ENCODE measurements at places on chromosomes 7 and 10.
A peak's percentile ranks its signal among the peaks of the same experiment; 100 is the strongest.

GRCh38 chr10:77001206-77001605 lies 636.4 kb downstream of the KCNMA1 start:
- no peak for DNase-seq

DNA sequence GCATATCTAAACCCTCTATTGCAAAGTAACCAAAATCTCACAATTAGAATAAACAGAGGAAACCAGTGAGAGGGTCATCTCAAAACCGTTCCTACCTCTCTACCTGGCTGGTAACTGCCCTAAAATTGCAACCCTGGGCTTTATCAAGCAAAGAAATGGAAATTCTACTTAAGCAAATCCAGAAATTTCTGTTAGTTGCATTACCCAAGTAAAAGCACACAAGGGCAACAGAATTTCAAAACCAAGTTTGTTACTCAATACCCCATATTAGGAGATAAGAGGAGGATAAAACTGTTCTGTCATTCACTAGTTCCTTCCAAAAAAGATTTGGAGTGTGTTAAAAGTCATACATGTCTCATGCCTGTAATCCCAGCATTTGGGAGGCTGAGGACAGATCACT lies 195.3 kb downstream of the FAM107B start:
- DNase-seq, result no peak

- DNase-seq, result peak; percentile 18
These were observed 739.6 kb upstream of the GALNT17 start for GRCh38 chr7:70392256-70392876.

DNA sequence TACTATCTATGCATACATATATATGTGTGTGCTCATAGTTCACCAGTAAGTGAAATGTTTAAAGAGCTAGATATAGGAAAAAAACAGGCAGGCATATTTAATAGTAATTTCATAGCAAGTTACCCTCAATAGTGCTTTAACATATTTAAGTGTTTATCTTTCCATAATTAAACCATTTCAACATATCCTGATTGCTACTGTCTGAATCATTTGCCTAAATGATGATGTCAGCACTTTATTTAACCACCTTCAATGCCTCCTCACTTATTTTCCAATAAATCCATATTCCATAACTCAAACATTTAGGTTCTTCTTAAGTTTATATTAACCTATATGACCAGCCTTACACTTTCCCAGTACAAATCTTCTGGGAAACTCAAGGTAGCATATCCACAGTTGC lies 601.1 kb downstream of the ARL4A start:
- DNase-seq, result no peak

DNA sequence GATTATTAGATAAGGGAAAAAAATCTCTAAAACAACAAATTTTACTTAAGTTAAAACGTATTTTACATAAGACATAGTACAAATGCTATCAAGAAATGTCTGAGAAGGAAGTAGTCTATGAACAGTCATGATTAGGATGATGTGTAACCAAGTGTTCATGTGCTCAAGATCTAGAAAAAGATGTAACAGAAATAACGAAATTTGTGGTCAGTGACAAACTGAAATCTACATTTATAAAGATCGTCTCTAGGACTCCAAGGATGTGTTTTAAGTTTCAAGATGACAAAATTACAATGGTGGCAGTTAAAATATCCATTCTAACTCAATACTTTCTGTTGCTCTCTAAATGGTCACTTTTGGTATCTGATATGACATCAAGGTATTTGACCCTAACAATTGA lies 17.2 kb downstream of the PPP3CB start:
- no peak for DNase-seq

GRCh38 chr7:265998-266850 lies 23.7 kb upstream of the FOXL3 start:
- no peak for DNase-seq

DNA sequence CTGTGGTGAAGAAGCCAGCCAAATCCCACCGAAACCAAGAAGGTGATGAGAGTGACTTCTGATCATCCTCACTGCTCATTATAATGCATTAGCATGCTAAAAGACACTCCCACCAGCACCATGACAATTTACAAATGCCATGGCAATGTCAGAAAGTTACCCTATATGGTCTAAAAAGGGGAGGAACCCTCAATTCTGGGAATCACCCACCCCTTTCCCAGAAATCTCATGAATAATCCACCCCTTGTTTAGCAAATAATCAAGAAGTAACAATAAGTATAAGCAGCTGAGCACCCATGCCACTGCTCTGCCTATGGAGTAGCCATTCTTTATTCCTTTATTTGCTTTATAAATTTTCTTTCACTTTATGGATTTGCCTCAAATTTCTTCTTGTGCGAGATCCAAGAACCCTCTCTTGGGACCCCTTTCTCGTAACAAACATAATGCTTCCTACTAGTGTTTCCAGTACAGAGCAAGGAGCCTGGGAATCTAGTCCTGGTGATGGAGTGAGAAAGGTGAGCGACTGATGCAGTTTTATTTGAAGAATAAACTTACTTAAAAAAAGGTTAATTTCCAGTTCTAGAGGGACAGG lies 18.4 kb upstream of the EXOC6 start:
- DNase-seq, result no peak

GRCh38 chr7:98250789-98251188 lies 1.2 kb downstream of the TECPR1 start:
- no peak for DNase-seq

DNA sequence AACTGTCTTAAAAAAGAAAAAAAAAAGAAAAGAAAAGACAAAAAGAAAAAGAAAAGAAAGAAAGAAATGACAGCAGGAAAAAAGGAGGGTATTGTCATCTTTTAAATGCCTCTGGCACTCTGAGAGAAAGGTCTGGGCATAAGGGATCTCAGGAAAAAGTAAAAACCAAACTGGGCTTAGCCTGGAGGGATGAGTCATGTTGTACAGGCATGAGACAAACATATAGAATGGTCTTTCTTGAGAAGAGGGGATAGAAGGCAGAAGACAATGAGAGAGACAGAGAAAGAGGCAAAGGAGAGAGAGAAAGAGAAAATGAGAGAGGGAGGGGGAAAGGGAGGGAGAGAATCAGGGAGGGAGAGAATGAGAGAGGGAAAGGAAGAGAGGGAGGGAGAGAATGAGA lies 32.3 kb upstream of the KCNMA1 start:
- no peak for DNase-seq

GRCh38 chr7:87146740-87147386 lies 5.4 kb upstream of the DMTF1 start:
- DNase-seq, result no peak

- DNase-seq, result no peak
These were observed 12.8 kb downstream of the C7orf57 start for GRCh38 chr7:48048113-48048512.

DNA sequence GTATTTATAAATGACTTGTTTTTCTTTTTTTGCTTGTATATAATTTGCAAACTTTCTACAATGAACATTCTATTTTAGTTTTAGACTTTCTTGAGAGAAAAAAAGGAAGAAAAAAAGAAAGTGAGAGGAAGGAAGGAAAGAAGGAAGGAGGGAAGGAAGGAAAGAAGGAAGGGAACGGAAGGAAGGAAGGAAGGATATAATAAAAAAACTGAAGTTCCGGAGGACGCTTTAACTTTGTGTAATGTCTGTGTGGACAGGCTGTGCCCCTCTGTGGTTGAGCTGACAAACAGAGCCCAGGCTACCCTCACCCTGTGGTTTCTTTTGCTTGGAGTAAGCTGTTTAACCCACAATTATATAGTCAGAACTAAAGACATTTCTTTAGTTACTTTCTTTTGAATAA lies 108.7 kb downstream of the SEMA3D start:
- no peak for DNase-seq

Measured in cardiac muscle cell (in vitro differentiated cells and primary cell).